ENCODE measurements at places on chromosomes 5 and 9. TPM values are rescaled to one million over a fixed set of nuclear protein-coding genes. Genes with fewer than 3 reads are reported as not detected.
A peak's percentile ranks its signal among the peaks of the same experiment; 100 is the strongest.

IFNA21 gene
- total RNA-seq = 0.77 TPM

ARHGEF28 gene
- 0.81 TPM for total RNA-seq

TCERG1 gene
- 109 TPM for total RNA-seq

SLC25A2 gene
- 0.75 TPM for total RNA-seq

SELENOP gene
- 43.6 TPM for total RNA-seq

GKAP1 gene
- total RNA-seq = 20.9 TPM

TMEM174 gene
- total RNA-seq = 0.13 TPM

FAM169A gene
- 22.2 TPM for total RNA-seq

OGN gene
- 0.50 TPM for total RNA-seq

LCN2 gene
- 1.6 TPM for total RNA-seq

C9orf50 gene
- not detected for total RNA-seq

PCSK5 gene
- total RNA-seq = 19.0 TPM

DNA sequence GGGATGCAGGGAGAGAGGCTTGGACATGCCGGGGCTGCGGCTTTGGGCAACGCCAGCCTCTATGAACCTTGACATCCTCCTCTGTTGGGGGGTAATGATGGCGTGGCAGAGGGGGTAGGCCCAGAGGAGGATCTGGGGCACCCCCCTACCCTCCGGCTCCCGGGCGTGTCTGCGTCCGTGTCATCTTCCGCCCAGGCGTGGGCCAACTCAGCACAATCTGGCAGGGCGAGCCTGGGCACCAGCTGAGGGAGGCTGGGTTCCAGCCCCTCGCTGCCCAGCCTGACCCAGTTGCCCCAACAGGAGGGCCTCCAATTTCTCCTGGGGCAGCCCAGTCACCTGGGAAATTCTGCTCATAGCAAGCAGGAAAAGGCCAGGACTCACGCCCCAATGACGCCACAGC is 62.9 kb upstream of the IL17B start:
- no peak for ATAC-seq

GRCh38 chr5:100803397-100803796 is 99.7 kb downstream of the ST8SIA4 start:
- peak; percentile 76 for ATAC-seq

DNA sequence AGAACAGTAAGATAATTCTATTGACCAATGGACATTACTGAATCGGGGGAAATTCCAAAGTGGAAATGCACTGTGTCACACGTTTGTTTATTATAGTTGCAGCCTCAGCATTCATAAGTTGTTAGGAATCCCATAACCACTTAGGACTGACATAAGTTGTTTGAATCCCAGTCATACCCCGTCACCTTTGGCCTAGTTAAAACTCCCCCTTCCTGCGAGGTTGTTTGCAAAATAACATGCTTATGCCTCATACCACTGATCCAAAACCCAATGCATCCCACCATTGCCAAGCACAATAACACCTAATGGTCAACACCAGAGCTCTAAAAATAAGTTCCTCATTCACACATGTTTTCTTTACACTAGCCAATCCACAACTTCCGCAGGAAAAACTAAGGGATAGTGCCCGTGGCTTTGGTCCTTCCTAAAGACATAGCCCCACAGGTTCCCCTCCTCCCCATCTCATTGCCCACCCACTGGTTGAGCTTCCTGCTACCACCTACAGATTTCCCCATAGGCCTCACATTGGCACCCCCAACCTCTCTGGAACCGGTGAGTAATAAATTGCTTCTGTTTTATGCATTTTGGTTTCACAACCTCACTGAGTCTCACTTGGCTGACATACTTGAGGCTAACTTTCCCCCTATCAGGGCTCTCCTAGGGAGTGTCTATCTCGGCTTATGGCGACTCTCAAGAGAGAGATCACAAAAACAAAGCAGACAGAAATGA is 42.3 kb upstream of the MUSK start:
- ATAC-seq = no peak

DNA sequence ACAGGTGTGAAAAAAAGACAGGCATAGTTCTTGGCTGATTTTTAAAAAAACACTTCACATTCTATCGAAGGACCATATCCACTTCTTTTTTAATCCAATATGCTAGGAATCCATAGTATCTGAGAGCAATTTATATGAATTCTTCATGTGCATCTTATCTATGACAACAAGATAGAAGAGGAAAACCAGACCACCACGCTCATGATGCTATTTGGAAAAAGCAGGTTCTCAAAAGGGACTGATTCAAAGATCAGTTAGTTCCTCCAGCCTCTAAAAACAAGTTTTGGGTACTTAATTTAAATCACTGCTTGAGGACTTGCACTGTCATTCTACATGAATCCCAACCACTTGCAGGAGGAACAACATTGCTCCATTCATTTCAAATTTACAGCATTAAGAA is 6.3 kb downstream of the MEF2C start:
- ATAC-seq = no peak

- ATAC-seq = no peak
Observed at GRCh38 chr5:40601198-40601868, 78.4 kb upstream of the PTGER4 start.

DNA sequence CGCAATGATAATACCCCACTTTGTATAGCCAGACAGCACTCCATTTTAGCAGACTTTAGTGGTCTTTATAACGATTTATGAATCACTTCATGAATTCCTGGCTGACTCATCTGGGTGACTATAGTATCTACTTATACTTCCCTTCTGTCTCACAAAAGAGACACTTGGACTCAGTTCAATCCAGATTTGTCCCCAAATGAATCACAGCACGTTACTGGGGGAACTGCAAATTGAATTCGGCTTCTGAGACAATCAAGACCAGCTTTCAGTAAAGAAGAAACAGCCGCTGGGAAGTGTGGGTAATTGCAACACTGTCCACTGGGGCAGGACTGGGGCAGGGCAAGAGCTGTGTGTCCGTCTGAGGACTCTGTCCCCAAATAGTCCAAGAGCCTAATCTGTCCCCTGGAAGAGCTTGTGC is 337.3 kb upstream of the RFX3 start:
- ATAC-seq = peak; percentile 91

- peak; percentile 66 for ATAC-seq
Observed at GRCh38 chr5:7039074-7039473, 325.8 kb downstream of the TENT4A start.

DNA sequence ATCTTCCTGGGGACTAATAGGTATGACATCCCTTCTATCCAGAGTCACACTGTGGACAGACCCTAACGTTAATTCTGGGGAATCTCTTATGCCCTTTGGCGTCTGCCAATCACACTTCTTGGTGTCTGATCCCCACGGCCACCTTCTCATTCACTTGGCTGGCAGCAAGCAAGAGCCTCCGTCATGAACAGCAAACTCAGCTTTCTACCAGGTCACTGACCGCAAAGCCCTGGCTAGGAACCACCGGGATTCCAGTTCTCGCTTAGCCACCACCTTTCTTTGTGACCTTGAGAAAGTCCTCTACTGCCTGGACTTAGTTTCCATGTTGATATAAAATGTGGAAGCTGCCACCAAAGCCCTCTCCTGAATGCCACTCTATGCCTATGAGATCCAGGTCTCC is 67.7 kb upstream of the FCN1 start:
- no peak for ATAC-seq

GRCh38 chr5:156241266-156241665 is 85.7 kb upstream of the SGCD start:
- ATAC-seq = no peak

GRCh38 chr5:159478950-159479349 is 148.7 kb upstream of the IL12B start:
- ATAC-seq = no peak

- no peak for ATAC-seq
Observed at GRCh38 chr9:132969783-132970182, 8.7 kb upstream of the GFI1B start.

GRCh38 chr9:89619424-89620138 is 14.8 kb downstream of the GADD45G start:
- peak; percentile 60 for ATAC-seq

- ATAC-seq = no peak
Observed at GRCh38 chr5:157597277-157597676, 21.7 kb upstream of the ADAM19 start.

DNA sequence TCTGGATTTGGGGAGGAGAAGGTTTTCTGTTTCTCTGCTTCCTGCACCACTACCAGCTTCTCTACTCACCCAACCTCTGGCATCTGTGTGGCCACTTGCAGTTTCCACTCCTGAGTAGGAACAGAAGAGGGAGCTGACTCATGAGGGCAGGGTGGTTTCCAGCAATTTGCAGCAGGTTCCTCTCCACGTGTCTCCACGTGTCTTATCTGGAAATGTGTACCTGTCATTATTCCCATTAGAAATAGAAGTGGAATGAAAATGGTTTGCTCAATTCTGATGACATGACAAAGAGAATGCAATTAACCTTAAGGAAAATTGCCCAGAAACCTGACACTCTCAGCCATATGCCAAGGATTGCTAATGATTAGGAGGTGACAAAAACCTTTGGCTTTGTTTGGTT is 33.0 kb downstream of the EGFLAM start:
- ATAC-seq = no peak

- ATAC-seq = no peak
Observed at GRCh38 chr9:5783982-5784381, 48.9 kb downstream of the ERMP1 start.

DNA sequence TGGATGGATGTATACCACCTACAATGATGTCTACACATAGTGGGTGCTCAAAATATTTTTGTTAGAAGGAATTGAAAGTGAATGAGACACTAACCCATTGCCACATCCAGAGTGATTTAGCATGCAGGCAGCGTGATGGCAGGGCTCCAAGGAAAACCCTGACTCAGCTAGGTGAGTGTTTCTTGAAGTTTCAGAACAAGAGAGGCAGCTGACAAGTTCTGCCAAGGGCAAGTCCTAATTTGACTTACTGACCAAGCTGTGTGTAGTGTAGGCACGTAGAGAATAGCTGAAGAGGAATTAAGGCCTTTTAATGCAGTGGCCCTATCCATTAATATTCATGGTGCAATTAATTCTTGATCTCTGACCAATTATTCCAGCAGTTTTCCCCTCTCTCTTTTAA is 107.8 kb upstream of the ATP10B start:
- no peak for ATAC-seq

DNA sequence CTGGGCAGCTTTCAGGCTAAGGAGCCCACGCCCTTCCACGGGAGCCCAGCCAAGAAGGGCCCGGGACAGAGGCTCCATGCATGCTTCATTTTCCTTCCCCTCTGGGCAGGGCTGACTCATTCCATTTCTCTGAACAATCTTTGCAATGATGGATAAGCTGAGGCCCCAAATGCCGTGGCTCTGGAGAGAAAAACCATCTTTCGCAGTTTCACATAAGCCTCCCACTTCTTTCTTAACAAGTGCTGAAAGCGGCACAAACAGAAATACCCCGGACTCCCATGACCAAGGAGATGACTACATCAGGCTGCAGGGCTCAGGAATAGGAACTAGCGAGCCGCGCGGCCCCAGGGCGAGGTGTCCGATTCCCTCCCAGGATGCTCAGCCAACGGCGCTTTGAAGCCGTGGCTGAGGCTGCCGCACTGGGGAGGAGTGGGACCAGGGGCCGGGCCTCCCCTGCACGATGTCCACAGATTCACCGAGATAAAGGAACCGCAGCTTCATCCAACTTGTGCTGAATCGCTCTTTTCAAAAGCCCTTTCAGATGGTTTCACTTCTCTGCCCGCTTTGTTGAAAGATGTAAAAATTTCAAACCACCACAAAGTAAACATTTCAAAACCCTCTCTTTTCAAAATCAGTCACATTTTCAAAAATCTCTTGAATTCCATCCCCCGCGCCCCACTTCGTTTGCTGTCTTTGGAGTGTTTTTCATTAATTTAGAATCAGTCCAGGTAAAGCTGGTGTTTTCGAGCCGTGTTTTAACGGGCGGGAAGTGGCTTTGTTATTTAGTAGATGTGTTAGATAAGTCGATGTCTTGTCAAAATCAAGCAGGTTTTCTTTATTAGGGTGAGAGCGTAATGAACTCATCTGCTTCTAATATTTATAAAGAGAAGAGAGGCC is 96.5 kb upstream of the LMX1B start:
- ATAC-seq = peak; percentile 83

DNA sequence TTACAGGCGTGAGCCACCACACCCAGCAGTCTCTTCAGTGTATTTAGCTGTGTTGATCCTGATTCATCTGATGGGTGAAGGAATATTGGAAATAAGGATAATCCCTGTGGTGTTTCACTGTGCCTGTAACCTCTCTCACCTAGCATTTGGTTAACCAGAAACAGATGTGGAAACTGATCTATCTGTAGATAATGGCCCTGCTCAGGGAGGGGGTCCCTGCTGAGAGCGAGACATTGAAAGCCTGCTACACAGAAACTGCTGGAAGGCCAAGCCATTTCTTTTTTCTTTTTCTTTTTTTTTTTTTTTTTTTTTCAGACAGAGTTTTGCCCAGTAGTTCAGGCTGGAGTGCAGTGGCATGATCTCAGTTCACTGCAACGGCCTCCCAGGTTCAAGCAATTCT is 28.4 kb downstream of the QRFP start:
- no peak for ATAC-seq

DNA sequence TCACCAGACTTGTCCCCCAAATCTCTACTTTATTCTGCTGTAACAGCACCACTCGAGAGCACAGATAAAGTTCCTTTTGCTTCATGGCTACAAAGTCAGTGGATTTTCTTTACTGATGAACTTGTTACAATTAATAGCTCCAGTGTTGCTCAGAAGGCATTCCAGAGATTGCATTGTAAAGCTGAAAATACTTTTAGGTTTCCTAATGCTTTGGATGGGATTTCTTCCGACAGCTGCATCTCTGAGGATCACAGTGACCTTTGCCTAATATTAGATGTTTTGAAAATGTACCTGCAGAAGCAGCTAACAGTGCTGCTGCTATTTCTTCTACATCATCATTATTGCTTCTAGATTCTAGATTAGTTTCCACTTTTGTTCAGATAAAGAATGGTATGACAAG is 58.8 kb upstream of the TMEM171 start:
- ATAC-seq = no peak

GRCh38 chr5:168066536-168067208 is 224.8 kb upstream of the WWC1 start:
- ATAC-seq = no peak

DNA sequence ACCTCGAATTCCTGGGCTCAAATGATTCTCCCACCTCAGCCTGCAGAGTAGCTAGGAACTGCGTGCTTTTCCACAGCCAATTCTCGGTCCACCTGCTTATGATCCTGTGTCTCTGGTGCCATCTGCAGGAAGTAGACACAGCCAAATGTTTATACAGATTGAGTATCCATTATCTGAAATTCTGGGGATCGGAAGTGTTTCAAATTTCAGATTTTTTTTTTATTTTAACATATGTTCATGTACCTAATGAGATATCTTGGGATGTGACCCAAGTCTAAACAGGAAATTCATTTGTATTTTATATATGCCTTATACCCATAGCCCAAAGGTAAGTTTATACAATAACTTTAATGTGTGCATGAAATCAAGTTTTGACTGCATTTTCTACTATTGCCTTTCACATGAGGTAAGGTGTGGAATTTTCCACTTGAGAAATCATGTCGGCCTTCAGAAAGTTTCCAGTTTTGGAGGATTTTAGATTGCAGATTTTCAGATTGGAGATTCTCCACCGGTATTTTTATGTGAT is 89.5 kb downstream of the ESM1 start:
- ATAC-seq = peak; percentile 68

- ATAC-seq = no peak
Observed at GRCh38 chr9:116317503-116317902, 163.9 kb downstream of the PAPPA start.
